ENCODE measurements at places on chromosomes 1 and 21. TPM values are rescaled to one million over a fixed set of nuclear protein-coding genes. Genes with fewer than 3 reads are reported as not detected.

- DNase-seq = no peak
Observed at GRCh38 chr1:27154469-27154990, 395 bp downstream of the SLC9A1 start.

Gene IL10
- 18.5 TPM for total RNA-seq

- DNase-seq = no peak
Observed at GRCh38 chr1:45623972-45624371, at the start of gene CCDC17. CCDC17 (minus strand) TSS chr1:45624054; CDS start chr1:45623909, 145 bp downstream.

DNA sequence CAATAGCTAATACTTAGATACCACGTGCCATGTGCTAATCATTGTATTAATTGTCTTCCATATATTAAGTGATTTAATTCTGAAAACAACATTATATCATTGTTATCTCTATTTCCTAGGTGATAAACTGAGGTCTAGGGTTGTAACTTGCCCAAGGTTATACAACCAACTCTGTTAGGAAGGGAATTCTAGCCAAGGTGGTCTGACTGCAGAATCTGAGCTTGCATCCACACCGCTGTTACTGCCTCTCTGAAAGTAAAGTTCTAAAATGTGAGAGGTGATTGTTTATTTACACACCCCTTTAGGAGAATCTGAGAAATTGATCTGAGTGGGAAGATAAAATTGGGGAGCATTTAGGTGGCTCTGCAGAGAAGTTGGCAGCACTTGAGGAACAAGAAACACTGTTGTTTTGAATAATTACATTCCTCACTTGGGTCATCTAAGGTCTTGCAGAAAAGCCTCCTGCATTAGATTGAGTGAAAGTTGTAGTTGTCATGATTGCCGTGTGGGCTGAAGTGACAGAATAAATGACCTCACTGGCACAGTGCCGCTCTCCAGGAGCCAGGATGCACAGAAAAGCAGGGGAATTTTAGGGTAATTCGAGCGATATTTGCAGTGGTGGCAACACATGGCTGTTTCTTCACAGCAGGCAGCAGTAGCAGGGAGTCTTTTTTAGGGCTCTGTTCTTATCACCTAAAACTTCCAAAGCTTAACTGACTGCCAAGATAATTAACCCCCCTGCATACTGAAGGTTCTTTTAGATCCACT, 121.7 kb downstream of the ADGRL4 start:
- DNase-seq = no peak

Gene C4BPA
- not detected for total RNA-seq

Gene LHX4
- total RNA-seq = not detected

Gene GSTM1
- total RNA-seq = not detected

DNA sequence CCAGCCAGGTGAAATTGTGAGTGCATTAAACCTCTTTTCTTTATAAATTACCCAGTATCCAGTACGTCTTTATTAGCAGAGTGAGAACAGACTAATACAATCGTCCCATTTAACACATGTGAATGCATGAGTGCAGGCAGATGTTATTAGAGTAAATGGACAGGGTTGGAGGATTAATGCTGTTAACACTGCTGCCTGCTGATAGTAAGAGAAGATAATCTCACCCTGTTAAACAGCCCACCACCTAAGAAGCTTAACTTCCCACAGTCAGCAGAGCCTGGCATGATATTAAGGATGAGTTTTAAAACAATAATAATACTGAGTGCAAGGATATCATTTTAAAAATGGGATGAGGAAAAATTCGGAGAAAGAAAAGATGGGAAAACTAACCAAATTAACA, 181.4 kb upstream of the LHX8 start:
- DNase-seq = no peak

Gene GIPC2
- 0.17 TPM for total RNA-seq

- DNase-seq = no peak
Observed at GRCh38 chr1:12539705-12540579, 78.1 kb downstream of the DHRS3 start.

GRCh38 chr1:197320991-197321531, 53.0 kb downstream of the CRB1 start:
- no peak for DNase-seq

- peak; percentile 49 for DNase-seq
Observed at GRCh38 chr1:220775240-220775853, 11.4 kb upstream of the MTARC1 start.

DNA sequence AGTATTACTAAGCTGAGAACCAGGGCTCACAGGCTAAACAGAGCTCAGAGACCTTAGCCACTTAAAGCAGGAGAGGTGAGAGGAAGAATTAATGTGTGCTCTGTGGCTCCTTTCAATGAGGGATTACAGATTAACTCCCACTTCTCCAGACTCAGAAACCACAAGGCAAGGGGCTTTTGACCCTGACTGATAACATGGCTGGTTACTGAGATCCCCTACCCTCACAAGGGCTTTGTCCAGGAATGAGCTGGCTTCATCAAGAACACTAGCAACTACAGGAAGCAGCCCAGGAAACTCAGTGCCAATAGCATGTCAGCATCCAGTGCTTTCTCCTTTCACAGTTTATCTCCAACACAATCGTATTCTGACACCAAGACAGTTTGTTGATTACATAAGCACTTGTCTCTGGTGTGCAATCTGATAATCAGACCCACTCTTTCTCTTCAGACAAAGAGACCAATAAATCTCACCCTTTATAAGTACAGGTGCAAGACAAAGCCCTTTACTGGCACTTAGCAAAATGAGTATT, 38.8 kb downstream of the ERI3 start:
- DNase-seq = no peak

Measured in activated CD4-positive, alpha-beta memory T cell treated with anti-CD3 and anti-CD28 coated beads for 36 hours (primary cell).